ENCODE measurements at places on chromosomes 2 and 18. TPM values are rescaled to one million over a fixed set of nuclear protein-coding genes. Genes with fewer than 3 reads are reported as not detected.

The CNDP1 gene
- total RNA-seq = not detected

The STAT4 gene
- total RNA-seq = 0.13 TPM

The ZSWIM2 gene
- total RNA-seq = not detected

The GPR45 gene
- not detected for total RNA-seq

The HOXD4 gene
- total RNA-seq = not detected

GRCh38 chr2:148903294-148903693 lies 28.3 kb downstream of the KIF5C start:
- no peak for DNase-seq

DNA sequence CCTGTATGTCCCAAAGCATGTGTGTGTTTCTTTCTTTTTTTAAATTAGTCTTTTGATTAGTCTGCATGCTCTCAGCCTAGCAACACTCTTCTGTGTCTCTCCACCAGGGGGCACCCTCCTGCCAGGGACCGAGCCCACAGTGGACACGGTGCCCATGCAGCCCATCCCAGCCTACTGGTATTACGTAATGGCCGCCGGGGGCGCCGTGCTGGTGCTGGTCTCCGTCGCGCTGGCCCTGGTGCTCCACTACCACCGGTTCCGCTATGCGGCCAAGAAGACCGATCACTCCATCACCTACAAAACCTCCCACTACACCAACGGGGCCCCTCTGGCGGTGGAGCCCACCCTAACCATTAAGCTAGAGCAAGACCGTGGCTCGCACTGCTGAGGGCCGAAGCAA lies 93.8 kb downstream of the NRP2 start:
- DNase-seq = no peak

DNA sequence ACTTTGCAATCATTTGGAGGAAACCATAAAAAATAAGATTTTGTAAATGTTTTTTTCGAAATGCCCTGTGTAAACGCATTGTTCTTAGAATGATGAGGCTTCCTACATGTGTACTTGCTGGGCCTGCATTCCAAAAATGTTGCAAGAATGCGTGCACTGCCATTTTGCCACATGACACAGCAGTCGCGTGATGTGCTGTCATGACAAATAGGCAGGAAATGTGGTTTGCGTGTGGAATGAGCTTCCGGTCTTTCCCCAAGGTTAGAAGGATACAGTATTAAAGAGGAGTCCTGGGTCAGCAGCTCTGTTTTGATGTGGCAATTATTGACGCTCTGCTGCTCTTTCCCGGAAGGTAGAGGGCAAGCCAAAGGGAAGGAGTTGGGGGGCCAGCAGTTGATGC lies 18.1 kb upstream of the SERPINB2 start:
- DNase-seq = no peak

- no peak for DNase-seq
These were observed 89.7 kb upstream of the TTC39C start for GRCh38 chr18:23924813-23925212.

DNA sequence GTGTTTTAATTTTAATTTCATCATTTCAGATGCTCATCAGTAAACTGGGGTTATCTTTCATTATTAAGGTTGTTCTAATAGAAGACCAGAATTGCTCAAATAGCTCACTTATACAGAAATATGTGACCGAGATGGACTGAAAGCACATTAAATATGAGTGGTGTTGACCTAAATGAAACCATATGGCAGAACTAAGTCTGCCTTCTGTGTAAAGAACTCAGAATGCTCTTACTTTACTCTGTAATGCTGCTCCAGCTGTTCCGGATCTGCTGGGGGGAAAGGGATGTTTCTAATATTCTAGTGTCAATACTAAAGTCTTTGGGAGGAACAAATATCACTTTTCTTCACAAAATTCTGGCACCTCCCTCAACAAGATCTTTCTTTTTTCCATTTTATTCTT lies 131.0 kb downstream of the DPP4 start:
- DNase-seq = no peak

DNA sequence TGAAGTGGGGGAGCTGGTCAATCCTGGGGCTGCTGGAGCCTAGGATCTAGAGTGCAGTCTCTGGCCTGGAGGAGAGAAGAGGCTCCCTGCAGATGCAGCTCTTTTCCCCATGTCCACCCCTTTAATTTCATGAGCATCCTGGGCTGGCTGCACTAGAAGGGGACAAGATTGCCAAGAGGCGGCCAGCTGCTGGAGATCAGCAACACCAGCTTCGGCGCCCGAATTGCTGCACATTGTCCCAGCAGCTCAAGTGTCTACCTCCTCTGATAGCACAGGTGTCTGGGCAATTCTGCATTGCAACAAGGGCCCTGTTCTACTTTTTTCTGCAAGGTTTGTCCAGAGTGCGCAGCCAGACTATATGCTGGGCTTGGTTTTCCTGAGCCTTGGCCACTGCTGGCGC lies 125.7 kb downstream of the AGAP1 start:
- no peak for DNase-seq

DNA sequence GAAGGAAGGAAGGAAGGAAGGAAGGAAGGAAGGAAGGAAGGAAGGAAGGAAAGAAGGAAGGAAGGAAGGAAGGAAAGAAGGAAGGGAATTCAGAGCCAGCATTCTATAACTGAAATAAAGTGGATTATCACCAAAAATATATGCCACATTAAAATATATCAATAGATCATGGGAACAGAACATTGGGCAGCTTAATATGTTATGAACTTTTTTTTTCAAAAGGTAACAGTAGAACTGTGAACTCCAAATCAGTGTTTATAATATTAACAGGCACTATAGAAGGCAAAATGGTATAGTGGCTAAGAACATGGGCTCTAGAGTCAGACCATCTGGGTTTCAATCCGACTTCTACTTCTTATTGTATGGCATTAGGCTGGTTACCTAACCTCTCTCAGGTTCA lies 313.5 kb downstream of the EXOC6B start:
- no peak for DNase-seq

GRCh38 chr2:177711483-177712265 lies 319.1 kb downstream of the AGPS start:
- no peak for DNase-seq

DNA sequence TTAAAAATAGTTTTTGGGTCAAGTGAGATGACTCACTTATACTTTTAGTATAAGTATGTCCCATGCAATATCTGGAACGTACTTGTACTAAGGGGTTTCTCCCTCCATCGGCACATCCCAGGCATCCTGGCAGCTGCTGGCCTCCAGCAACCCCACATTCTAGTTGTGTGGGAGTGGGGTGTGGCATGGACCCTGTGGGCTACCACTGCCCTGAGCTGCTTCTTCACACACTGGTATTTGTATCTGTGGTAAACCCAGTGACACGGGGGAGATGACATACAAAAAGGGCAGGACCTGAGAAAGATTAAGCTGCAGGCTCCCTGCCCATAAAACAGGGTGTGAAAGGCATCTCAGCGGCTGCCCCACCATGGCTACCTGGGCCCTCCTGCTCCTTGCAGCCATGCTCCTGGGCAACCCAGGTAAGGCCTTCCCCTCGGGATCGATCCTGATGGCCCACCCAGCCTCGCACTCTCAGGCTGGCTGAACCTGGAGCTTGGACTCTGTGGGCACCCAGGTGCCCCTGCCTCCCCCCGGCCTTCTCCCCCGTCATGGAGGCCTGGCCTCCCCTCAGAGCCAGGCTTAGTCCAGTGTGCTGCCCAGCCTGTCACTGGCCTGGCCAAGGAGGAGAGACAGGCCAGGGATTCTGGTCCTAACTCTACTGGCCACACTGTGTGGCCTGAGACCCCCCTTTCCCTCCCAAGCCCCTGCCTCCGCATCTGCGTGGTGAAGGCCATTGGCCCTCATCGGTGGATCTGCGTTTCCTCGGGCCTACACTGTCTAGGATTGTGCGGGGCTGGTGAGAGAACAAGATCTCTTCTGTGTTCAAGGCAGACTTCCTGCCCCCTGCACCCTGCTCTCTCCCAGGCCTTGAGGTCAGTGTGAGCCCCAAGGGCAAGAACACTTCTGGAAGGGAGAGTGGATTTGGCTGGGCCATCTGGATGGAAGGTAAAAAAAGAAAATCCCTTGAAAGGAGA lies at the start of gene GNLY:
Gene GNLY (plus strand): TSS at position 307 of the 974 bp plus-strand sequence. CDS start 61 bp downstream, at position 368.
- no peak for DNase-seq
